ENCODE measurements at places on chromosomes 7 and 10.
A peak's percentile ranks its signal among the peaks of the same experiment; 100 is the strongest.

- DNase-seq, result peak; percentile 35
Observed at GRCh38 chr10:3110782-3111620, 43.7 kb downstream of the PFKP start.

DNA sequence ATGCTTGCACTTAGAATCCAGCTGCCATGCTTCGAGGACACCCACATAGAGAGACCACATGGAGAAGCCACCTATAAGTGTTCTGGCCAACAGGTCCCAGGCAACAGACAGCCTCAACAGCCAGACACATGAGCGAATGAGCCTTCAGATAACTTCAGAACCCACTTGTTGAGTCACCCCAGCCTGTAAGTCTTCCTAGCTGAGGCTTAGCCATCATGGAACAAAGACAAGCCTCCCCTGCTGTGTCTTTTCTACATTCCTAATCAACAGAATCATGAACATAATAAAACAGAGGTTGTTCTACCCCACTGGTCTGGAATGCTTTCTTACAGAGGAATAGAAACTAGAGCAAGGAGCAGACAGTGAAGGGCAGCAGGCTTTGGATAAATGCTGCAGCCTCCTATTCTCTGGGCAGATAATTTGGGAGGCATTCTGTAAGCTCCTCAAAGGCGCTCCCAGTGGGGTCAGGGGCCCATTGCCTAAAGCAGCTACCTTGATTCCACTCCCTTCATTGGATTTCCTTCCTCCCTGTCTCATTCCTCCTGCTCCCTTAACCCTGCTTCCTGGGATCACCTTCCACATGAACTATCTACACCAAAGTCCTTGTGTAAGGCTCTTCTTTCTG is 4.6 kb downstream of the TLL2 start:
- DNase-seq, result peak; percentile 28

GRCh38 chr10:50623663-50624412 is at the start of gene SGMS1:
Gene SGMS1, minus strand, starts transcription at chr10:50623956. Its CDS starts 279,842 bp downstream, at chr10:50344114.
- DNase-seq, result peak; percentile 90

DNA sequence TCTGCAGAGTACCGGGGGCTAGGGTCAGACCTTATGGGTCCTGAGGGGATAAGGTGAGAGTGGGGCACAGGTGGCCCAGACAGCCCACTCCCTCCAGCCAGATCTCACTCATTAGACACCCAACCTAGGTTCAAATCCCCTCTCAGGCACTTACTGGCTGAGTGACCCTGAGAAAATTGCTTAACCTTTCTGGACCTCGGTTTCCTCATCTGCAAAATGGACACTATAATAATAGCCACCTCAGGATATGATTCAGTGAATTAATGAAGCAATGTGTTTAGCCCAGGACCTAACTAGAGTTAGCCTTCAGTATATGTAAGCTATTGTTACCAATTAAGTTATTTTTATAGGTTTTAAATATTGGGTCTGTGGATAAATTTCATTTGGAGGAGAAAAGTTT is 122.6 kb downstream of the RGS10 start:
- no peak for DNase-seq

DNA sequence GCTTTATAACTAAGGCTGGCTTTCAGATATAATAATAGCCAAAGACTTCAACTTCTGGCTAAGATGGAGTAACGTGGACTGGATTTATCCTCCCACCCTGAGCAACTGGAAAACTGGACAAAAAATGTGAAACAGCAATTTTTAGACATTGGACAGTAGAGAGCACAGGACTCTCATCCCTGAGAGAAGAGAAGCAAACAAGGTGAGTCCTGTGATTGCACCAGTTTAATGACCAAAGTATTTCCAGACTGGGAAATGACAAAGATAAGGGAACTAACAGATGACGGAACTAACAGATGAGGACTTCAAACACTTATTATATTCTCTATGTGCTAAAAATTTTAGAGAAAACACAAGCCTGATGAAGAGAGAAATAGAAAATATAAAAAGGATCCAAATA is 175.7 kb upstream of the SLC25A13 start:
- no peak for DNase-seq

GRCh38 chr10:14129770-14130169 is 201.0 kb downstream of the FRMD4A start:
- DNase-seq, result no peak

DNA sequence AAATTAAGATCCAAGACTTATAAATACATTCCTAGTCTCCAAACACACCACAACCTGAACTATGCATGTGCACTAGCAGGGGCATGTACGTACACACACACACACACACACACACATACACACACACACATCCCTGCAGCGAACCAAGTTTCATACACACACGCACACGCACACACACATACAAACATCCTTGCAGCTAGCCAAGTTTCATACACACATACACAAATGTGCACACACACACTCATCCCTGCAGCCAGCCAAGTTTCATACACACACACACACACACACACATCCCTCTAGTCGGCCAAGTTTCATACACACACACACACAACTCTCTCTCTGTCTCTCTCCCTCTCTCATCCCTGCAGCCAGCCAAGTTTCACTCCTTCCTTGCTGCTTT is 82.7 kb upstream of the WIPF3 start:
- peak; percentile 20 for DNase-seq

GRCh38 chr10:47282005-47282656 is 17.9 kb upstream of the GDF10 start:
- DNase-seq, result no peak

- DNase-seq, result no peak
Observed at GRCh38 chr7:83947260-83947659, 247.3 kb downstream of the SEMA3A start.

GRCh38 chr10:63977329-63977923 is 456.2 kb downstream of the REEP3 start:
- DNase-seq, result peak; percentile 73

GRCh38 chr7:50591480-50592438 is 26.6 kb upstream of the DDC start:
- no peak for DNase-seq

DNA sequence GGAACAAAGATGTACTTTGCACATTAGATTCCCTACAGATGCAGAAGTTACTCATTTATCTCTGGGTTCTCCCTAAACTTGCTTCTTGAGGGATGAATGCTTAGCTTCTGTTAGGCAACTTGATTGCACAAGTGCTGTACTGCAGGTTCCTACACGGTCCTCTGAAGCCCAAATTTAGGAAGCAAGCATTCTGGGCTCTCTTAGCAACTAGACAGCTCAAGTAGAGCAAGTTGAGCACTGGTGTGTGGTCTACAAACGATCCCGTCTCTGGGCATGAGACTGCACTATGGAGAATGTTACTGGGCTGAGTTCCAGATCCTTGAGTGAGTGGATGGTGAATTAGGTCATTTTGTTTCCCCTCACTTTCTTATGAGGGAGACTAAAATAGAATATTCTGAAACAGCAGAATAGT is 14.3 kb downstream of the SEMA3D start:
- peak; percentile 45 for DNase-seq

GRCh38 chr7:106444068-106444655 is 159.4 kb upstream of the NAMPT start:
- no peak for DNase-seq

DNA sequence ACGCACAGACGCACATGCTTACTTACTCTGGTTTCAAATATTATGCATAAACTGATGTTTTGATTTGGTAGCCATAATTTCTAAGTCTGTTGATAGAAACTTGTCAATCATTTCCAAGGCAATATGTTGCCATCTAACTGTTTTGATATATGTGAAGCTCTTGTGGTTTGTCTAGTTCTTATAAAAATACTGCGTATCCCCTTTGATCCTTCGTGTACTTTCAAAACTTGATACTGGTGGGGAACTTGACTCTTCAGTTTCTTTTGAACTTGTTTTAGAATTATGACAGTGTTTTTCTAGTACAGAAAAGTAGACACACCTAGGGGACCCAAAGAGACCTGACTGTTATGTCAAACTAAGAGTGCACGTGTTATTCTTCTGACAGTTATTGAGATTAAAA is 708.0 kb downstream of the LRMDA start:
- no peak for DNase-seq

GRCh38 chr10:112728118-112728883 is 221.7 kb upstream of the TCF7L2 start:
- DNase-seq, result no peak

GRCh38 chr10:95459446-95460045 is 101.6 kb downstream of the SORBS1 start:
- no peak for DNase-seq

GRCh38 chr7:114264023-114264422 is 150.6 kb upstream of the FOXP2 start:
- no peak for DNase-seq

DNA sequence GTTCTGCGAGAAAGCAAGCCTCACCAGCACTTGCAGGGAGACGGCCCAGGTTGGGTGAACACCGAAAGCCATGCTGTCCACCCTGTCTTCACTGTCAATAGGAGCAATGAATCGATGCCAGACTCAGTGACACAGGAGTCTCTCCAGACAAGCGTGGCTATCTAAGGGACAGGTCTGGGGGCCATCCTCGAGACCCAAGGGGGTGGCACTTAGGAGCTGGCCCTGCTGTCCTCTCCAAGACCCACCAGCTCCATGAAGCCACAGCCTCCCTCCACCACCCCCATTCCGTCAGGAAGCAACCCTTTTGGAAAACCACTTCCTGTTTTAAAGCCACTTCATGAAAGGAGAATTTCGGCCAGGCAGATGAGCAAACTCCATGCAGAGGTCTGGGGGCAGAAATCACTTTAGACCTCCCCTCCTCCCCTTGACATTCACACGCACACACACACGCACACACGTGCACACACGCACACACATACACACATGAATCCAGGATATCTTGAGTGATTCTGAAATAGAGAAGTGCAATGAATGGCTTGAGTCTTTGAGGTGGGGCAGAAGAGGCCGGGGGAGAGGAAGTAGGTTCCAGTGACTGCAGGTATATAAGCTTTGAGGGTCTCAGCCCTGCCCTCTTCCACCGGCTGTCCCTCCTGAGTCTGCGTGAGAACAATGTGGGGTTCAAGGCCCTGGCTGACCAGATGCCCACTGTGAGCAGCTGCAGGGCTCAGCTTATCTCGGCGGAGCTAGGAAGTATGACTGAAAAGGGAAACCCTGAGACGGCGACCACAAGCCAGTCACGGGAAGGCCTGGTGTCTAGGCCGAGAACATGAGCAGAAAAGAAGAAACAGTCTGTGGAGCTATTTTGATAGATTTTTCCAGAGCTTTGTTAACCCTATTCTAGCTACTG is 25.0 kb downstream of the RGS10 start:
- DNase-seq, result peak; percentile 70

DNA sequence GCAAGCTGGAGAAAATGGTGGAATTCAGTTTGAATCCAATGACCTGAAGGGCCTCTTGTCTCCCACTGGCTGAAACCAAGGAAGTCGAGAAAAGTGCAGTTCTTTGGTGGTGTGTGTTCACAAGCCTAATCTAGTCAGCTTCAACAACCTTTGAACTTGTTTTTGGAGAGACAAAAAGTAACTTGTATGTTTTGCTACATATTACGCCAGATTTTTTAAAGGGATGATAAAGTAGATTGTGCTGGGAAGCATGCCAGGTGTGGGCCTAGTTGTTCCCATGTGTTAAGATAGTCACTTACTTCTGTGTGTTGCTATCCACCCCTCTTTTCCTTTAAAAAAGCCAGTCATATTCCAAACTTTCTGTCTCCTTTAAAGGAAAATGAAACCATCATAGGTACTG is 79.7 kb upstream of the FAM3C start:
- no peak for DNase-seq

GRCh38 chr7:42690794-42691639 is 220.9 kb downstream of the C7orf25 start:
- peak; percentile 68 for DNase-seq

DNA sequence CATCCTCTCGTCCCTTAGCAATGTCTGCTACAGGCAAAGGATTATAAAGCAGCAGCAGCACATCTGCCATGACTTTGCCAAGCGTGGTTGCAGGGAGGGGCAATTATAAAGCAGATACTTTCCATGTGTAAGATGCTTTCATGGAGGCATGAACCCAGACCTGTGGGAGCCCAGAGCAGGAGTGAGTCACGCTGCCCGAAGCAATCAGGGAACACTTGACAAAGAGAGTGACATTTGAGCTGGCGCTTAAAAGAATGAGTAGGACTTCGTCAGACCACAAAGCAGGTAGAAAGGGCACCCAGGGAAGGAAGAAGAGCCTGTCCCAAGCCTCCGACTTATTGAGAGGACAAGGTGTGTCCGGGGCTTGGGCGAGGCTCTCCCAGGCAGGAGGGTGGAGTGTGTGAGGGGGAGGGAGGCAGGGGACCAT is 147.2 kb downstream of the MYOF start:
- peak; percentile 72 for DNase-seq

DNA sequence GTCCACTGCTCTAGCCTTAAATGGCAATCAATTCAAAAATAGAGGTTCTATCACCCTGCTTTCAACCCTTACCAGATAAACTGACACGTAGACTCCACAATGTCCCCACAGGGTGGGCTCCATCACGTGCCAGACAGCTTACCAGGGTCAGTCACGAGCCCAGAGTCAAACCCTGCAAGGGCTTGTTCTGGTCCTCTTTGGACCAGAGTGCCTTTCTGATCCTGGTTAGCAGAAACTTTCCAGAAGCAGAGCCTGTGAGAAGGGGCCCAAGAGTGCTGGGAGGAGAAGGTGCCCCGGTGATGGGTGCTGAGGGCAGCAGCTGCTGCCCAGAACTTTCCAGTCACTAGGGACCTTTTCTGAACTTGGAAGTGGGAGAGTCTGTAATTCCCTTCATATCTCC is 354 bp upstream of the GIMAP5 start:
- no peak for DNase-seq

- DNase-seq, result no peak
Observed at GRCh38 chr10:77321838-77322237, 315.8 kb downstream of the KCNMA1 start.

DNA sequence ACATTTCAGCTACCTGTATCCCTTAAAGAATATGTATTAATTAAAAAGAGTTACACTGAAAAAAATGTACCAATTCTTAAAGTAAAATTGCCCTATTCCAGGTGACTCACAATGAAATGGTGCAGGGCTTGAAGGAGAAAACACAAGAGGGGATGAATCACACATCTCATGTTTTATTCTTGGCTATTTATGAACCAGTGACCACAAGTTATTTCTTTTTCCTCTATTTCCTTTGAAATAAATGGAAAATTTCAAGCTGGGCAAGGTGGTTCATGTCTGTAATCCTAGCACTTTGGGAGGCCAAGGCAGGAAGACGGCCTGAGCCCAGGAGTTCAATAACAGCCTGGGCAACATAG is 106.8 kb downstream of the UBE2H start:
- DNase-seq, result peak; percentile 71

- no peak for DNase-seq
Observed at GRCh38 chr7:157483515-157483914, 146.7 kb downstream of the DNAJB6 start.

GRCh38 chr7:142425281-142425680 is 167.4 kb upstream of the PRSS58 start:
- no peak for DNase-seq
